Right cardiac atrium (tissue), 5 donors: ENCODE measurements at places on chromosomes 3 and 15. TPM values are rescaled to one million over a fixed set of nuclear protein-coding genes. Genes with fewer than 3 reads are reported as not detected.

ISLR2 gene
- total RNA-seq: 2.5 TPM

DNA sequence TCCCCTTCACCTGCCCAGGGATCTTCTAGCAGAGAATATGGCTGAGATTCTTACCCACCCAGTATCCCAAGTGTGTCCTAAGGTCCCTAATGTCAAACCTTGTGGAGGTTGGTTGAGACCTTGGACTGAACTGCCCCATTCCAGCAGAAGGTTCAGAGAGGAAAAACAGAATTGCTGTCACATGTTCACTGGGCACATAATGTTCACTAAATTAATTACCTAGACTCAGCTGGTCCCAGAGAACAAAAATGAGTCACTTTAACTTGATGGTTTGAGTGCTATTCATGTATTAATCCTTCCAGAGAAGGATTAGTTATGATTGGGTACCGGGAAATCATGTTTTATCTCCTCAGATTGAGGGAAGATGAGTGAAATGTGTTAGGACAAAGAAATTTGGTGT, 171.3 kb upstream of the GADL1 start:
- no peak for DNase-seq

GRCh38 chr3:172294223-172294806, 153.9 kb downstream of the GHSR start:
- no peak for DNase-seq

DNA sequence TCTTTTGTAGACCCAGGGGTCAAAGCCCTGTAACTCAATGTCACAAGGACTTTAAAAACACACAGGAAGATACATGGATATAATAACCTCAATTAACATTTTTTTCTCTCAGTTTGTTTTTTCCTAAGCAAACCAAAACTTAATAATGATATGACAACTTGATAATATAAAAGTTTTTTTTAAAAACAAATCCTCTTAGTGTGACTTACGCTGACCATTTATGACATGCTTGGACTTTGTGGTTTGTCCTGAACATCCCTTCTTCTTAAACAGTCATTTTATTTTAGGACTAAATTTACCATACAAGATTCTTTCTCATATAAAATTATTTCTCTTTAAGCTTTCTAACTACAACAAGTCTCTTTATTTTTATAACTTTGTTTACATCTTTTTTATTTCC, 25.4 kb upstream of the FAM3D start:
- DNase-seq: no peak

TGM4 gene
- not detected for total RNA-seq

- DNase-seq: no peak
These were observed 48.7 kb upstream of the MDFIC2 start for GRCh38 chr3:70360979-70361760.

GRCh38 chr3:179811321-179812095, 158.7 kb downstream of the USP13 start:
- no peak for DNase-seq

DNA sequence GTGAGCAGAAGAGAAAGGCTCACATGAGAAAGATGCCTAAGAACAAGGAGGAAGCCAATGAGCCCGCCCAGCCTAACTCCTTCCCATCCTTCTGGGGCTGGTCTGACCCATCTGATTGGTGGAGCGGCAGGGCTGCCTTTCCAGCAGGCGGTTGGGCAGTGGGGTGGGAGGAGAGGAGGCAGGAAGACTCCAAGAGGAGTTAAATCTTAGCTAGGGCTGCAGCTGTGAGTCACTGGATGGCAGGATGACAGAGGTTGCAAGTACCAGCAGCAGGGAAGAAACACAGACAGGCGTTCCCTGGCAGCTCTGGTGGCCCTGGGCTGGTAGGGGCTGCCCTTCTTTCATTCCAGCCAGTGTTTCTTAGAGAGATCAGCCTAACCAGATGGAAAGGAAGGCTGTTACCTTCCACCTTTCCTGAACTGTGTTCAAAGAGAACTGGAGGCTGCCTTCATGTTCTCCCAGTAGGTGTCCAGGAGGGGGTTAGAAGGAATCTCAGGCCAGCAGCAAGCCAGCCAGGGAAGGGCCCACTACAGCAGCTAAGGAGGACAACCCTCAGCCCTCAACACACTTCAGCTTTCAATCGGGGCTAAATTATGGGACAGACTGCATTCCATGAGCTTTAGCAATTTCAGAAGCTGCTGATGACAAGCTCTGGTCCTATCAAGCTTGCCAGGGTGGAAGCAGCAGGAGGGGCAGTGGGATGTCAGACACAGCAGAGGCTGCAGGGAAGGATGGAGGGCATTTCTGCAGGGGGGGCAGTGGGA, 50.3 kb downstream of the CHSY1 start:
- peak; percentile 96 for DNase-seq

DNA sequence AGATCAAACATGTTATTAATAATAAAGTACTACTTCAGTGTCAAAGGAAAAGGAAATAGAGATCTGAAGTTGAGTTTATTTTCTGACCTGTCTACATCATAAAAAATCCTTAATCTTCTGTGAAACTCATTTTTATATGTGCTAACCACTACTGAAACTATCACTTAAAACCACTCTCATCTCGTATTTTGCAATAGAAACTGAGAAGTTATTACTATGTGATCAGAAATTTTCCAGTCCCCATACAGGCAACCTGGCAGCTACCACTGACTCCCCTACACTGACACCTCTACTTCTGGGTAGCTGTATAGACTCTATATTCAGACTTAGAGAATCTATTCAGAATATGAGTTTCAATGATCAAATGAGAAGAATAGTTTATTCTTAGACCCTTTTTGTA, 8.3 kb downstream of the HDGFL3 start:
- DNase-seq: no peak

HRH1 gene
- total RNA-seq: 1.6 TPM

ZMYND10 gene
- 0.40 TPM for total RNA-seq

DNA sequence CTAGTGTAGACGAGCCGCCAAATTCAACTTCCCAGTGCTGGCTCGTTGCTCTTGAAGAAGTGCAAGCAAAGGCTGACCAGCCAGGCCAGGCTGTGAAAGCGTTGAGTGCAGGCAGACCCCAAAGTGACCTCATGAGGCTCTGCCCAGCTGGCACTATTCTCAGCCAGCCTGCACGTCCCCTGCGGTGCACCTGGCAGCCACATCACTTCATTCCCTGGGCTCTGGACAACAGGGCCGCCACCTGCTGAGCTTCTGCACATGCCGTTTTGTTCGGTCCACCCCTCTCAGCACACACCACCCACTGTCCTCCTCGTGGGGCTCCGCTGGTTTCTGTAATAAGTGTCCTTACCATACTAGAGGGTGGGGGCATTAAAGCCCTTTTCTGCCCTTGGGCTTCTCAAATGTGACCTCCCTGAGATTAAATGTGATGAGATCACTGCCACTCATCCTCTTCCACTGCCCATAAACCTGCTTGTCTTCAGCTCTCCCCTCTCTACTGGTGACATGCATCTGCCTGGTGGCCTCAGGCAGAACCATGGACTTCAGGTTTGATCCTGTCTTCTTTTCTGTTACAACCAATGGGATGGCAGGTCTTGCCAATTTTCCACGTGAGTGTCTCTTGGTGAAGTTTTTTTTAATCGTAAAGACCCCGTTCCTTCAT, 6.1 kb downstream of the RASGRF1 start:
- DNase-seq: no peak

DNA sequence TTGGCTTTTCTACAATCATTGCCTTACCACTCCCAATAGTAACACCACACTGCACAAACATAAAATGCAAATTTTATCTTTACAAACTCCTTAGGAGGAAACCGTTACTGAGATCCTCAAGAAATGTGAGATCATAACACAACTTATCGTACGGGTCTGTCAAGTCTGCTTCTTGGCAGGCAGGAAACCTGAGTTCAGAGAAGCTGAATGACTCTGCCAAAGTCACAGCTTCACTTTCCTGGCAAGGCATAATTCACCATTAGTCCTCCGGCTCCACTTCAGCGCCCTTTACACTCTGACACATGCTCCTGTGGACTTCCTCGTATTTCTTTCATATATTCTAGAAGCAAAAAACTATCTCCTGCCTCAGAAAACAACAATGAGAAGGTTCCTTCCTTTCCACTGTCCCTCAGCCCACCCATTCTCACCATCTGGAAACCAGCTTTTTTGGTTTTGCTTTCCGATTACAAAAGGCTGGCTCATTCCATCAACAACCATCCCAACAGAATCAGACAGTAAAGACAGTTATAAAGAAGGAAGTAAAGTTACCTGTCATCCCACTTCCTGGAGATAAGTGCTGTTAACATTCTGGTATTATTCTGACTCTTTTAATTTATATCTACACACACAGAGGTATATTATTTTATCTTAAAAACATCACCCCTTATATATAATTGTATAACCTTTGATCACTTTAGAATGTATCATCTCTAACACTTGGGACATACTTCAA, 223.4 kb downstream of the STT3B start:
- no peak for DNase-seq

GRCh38 chr3:122356402-122356801, 26.6 kb downstream of the MIX23 start:
- DNase-seq: peak; percentile 16

SPTSSB gene
- total RNA-seq: 0.09 TPM

FBXO40 gene
- total RNA-seq: 196 TPM

GOLGA8T gene
- total RNA-seq: 1.8 TPM

GRCh38 chr15:63231206-63231605, 41.8 kb downstream of the RAB8B start:
- no peak for DNase-seq

SLC51B gene
- total RNA-seq: not detected

MFGE8 gene
- 200 TPM for total RNA-seq

DNA sequence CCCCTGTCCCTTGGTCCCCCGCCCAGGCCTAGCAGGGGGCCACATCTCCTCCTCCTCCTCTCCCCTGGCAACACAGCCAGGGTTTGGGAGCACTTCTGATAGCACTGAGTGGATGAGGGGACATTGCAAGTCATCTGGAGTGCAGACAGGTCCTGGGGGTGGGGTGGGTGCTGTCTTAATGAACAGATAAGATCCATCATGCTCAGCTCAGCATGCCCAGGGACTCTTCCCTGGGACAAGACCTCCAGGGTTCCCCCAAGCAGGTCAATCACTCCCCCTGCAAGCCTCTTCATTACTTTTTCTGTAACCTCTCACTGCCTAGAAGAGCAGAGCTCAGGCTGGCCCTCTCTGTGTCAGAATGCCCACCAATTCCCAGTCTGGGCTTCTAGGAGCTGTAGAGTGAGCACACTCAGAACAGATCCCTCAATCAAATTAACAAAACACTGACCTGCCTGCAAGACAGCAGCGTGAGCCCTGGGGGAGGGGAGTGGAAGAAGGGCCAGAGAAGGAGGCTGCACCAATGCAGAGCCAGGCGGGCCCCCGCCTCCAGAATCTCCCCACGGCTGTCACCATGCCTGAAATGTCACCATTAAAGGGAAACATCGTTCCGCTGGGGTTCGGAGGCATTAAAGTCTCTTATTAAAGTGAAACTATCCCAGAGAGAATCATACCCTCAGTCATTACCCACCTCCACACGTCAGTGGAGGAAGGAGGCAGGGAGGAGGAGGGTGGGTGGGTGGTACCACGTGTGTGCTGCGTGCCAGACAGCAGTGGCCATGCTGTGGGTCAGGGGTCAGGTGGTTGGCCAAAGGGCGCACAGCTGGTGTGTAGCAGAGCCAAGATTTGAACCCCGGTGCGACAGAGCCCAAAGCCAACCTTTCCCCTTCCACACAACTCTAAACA, 114.7 kb upstream of the LINGO1 start:
- no peak for DNase-seq

- no peak for DNase-seq
These were observed 29.2 kb downstream of the SCAPER start for GRCh38 chr15:76875911-76876310.

- DNase-seq: no peak
These were observed 86.1 kb downstream of the CHRD start for GRCh38 chr3:184465883-184466412.

NANOGP8 gene
- not detected for total RNA-seq
